ENCODE measurements at places on chromosomes 16 and 17.
A peak's percentile ranks its signal among the peaks of the same experiment; 100 is the strongest.

GRCh38 chr16:56916571-56917403 is 15.2 kb upstream of the HERPUD1 start:
- no peak for DNase-seq

DNA sequence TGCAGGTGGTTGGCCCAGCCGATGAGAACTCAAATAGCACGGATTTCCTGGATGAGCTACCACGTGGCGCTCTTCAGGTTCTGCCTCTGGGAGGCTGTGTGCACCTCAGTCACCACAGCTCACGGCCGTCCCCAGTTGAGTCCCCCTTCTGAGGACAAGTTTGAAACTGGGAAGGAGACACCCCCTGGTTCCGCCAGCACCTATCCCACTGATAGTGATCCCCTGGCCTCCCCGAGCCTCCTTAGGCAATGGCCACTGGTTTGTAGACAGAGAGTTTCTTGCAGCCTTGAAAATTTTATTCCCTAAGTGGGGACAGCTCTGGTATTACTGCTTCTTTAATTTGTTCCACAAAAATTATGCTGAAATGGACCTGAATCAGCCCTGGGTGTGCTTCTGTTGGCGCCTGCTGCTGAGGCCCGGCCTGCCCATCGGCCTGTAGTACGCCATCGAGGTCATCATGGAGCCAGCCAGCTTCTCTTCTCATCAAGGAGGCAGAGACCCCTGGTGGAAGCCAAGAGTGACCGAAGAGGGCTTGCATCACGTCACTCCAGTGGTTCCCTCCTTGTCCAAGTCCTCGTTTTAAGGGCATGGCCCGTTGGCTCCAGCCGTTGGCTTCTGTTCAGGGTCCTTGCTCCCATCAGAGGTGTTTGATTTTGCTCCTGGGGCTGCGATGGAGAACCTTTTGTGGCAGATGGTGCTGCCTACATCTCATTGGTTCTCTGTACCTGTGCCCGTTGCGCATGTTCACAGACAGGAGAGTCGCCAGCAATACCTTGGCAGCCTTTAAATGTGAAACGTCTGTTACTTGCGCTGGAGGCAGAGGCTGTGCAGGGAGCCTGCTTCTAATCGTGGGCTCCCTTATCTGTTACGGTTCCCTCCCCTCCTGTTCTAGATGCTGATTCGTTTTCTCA is 9.3 kb downstream of the SMCR8 start:
- no peak for DNase-seq

GRCh38 chr17:28763804-28764266 is 20.0 kb downstream of the TRAF4 start:
- DNase-seq = peak; percentile 77

DNA sequence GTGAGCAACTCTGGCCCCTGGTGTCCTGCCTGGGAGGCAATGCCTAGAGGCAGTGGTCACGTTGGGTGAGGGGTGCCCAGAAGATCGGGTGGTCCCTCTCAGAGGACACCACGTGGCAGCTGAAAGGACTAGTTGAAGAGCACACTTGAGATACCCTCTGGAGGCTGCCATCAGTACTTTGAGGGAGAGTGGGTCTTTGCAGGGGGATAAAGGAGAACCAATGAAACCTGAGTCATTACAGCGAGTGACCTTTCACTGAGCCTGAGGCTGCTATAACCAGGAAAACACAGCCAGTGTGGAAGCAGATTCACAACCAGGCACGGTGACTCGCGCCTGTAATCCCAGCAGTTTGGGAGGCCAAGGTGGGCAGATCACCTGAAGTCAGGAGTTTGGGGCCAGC is 18.9 kb downstream of the CA4 start:
- DNase-seq = no peak

DNA sequence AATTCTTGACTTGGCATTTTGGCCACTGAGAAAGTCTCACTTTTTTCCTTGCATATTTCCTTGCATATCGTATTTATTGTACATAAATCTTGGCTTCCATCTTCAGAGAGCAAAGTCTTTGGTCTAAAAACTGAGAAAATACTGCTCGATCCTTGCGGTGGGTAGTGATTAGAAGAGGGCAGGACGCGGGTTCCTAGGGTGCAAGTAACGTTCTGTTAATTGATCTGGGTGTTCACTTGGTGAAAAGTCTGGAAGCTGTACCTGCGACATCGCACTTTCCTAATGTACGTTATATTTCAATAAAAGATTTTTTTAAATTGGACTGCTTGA is 758 bp upstream of the UBALD2 start:
- no peak for DNase-seq

DNA sequence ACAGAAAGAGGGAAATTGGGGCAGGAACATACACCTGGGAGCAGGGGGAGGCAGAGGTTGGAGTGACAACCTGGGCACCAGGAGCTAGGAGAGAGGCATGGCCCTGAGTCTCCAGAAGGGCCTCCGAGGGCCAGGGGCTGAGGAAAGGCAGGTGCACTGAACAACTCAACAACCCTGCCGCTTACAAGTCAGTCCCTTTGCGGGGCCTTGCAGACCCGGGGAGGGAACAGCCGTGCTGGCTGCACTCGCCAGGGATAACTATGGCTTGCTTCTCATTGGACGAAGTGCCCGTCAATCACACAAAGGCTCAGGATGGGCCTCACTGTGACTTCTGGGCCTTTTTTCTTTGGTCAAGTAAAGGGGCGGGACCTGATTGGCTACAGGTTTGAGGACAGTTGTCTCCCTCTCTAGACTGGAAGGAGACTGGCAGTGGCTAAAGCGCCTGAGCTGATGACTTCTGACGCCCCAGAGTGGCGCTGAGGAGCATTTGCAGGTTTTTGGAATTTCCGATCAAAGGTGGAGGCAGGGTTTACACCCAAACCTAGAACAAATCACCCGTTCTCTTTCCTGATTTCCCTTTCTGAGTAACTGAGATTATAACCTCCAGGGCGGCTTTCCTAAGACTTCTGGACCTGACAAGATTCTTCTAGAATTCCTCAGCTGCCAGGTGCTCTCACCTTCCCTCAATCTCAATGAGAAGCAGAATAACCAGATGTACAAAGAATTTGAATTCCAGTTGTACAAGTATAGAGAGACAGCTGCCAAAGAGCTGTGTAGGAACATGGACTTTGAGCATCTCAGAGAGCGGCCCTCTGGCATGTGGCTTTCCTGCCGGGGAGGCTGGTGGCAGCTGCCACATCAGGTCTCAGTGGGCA is 27.6 kb upstream of the ST6GALNAC2 start:
- DNase-seq = no peak

DNA sequence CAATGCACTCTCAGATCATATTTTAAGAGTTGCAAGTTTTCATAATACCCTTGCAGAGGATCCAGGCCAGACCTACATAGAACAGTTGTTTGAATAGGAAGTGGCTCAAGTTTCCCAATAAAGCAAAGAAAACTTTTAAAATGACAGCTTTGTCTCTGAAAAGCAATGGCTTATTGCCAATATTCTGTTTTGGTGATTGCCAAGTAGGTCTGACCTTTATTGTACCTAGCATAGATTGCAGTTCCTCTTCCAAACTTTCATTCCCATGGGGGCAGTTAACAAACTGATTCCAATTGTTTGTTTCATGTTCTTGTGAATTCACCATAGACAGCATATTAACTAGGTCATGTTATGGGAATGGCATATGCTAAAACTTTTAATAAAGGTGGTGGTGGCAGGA is 664.6 kb upstream of the CA10 start:
- no peak for DNase-seq
